Frontal cortex (tissue), 4 donors: ENCODE measurements at places on chromosomes 7 and 10.

DNA sequence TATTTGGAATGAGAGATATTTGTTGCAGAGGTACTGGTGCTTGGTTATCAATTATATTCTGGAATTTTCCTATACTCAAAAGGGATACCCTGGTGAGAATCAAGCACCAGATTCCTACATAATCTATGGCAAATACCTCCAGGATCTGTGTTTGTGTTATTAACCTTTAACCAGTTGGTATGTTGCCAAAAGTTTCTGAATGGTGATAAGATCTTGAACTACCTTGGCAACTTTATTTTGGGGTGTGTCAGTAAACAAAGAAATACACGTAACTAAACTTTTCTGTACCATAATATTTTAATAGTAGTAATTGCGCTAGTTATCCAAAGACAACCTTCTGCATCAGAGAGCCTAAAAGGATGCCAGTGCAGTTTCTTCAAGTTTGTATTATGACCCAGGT lies 13.4 kb downstream of the SCIN start:
- DNase-seq: no peak

DNA sequence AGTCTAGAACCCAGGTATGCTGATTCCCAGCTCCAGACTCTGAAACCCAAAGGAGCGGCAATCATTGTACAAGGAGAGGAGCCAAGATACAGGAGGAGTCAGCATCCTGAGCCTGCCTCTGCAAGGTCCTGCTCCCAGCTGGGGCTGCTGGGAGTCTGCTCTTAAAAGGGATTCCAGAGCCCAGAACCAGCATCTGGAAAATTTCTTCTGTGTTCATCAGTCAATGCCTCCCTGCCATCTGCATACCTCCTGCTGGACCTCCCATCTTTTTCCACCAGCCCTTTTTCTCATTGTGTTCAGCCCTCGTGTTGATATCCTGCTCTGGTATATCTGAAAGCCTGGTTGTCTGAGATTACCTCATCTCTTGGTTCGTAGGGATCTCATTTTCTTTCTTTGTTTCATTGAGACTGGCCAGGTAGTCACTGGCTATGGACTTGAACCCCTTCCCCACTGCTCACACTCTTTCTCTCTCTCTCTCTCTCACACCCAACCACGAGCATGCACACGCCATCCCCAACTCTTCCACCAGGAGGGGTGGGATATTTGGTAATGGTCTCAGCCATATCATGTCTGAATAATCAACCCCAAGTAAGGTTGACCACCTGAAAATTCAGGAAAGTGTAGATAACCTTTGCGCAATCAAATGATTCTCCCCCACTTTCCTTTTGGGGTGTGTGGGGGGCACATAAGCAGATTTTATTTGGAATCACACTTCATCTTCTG lies 608.8 kb downstream of the LRMDA start:
- no peak for DNase-seq

- DNase-seq: no peak
Observed at GRCh38 chr10:81367132-81367531, 507.9 kb upstream of the NRG3 start.

DNA sequence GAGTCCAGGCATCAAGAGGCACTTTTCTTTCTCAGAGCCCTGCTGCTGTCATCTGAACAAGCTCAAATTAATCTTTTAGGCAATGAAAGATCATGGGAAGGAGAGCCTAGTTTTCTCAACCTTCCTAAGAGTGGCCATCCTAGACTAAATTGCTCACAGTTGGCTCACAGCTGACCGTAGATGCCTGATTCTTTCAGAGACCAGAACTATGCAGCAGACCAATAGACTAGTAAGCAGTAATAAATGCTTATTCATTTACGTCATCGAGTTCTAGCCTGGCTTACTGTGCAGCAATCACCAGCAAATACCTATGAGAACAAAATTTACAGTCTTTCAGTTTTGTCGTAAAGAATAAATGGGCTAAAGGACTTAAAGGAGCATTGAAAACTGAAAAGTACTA lies 602.9 kb upstream of the GHITM start:
- DNase-seq: no peak

DNA sequence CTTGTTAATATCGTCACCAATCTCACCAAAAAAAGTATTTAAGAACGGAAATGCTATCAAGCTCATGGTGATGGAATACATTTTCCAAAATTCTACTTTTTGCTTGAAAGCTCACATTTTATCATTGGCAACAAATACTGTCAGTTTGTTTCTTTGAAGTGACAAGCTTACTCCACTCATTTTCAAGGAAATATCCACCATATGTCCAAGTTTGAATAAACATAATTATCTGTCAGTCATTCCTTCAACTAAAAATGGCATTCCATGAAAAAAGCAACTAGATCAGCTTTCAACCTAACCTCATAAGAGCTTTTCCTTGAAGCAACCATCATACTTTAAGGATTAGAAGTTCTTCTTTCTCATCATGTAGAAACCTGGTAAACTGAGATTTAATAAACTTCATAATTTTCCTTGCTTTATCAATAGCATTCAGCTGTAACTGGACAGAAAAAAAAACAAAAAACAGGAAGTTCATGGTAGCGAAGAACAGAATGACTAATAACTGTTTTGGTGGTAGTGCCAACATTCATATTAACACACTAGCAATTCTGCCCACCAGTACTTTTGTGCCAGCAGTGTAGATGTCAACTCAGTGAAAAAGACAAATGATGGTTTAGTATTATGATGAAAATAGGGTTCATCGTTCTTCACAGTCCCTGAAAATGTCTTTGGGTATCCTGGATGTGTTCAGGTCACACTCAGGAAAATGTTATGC lies 764.9 kb downstream of the GRM8 start:
- no peak for DNase-seq

- no peak for DNase-seq
Observed at GRCh38 chr7:70571961-70572360, 560.0 kb upstream of the GALNT17 start.

GRCh38 chr7:45574669-45575500 lies 717 bp downstream of the ADCY1 start:
- DNase-seq: peak; percentile 72

GRCh38 chr7:65448816-65449504 lies 75.3 kb downstream of the ZNF92 start:
- DNase-seq: no peak

DNA sequence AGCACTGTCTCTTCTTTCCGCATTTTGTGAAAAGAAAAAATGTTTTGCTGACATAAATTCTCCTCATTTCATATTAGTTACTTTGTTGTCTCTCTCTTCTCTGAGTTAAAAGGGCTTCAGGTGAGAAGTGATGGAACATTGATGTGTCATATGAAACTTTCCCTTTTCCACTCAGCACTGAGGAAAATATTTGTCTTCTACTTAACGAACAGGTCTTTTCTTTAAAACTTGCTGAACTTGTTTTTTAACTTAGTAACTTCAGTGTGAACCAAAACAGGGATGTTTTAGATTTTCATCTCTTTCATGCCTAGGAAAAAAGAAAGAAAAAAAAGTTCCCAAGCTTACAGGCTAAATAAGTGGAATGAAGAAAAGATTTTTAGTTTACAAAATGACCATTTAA lies 19.0 kb upstream of the TSPAN12 start:
- no peak for DNase-seq

DNA sequence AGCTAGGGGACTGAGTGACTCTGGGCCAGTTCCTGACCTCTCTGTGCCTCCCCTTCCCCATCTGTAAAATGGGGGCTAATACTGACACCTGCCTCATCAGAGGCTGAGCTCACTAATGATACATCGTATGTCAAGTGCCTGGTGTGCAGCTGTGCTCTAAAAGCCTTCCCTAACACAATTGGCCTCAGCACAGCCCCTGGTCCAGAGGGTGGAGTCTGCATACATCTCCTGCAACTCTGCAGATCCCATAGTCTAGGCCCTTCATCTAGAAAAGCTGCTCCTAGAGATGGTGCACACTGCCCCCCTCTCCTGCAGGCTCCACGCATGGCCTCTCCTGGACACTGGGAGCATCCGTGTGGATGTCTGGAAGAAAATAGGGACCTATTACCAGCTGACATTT lies 255.0 kb downstream of the RPS24 start:
- DNase-seq: no peak

GRCh38 chr10:122468926-122469781 lies 7.8 kb downstream of the HTRA1 start:
- no peak for DNase-seq

GRCh38 chr10:87864496-87865059 lies 1.2 kb downstream of the PTEN start:
- no peak for DNase-seq

DNA sequence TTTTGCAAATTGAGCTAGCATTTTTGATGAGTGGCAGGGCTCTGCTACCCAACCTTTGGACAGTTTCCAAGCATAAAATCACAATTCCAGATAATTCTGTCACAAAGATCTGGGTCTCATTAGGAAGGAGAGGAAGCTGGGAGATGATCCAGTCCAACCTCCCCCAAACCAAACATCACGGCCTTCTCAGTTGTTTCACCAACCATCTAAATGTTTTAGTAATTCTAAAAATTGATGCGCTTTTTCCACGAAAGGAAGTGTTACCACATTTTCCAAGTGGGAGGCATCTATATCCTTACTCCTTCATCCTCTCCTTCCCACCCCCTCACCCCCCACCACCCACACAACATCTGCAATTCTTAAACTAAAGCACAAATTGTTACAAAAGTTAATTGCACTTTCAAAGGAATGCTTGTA lies 108.3 kb downstream of the EGFR start:
- DNase-seq: no peak

GRCh38 chr10:126937026-126937425 lies 31.8 kb downstream of the DOCK1 start:
- no peak for DNase-seq

DNA sequence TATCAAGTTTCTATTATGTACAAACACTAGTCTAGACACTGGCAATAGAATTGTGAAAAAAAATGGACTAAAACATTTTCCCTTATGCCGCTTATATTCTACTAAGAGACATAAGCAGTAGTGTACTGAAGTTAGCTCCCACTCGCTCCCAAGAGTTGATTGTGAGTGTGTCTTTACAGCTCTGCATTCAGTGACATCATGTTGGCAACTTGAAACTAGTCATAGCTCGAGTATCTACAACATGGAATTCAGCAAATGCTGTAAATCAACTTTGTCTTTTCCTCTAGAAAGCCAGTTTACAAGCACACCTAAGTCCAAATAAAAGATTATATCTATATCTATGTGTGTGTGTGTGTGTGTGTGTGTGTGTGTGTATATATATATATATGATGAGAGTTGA lies 58.8 kb upstream of the MAGI2 start:
- DNase-seq: no peak

DNA sequence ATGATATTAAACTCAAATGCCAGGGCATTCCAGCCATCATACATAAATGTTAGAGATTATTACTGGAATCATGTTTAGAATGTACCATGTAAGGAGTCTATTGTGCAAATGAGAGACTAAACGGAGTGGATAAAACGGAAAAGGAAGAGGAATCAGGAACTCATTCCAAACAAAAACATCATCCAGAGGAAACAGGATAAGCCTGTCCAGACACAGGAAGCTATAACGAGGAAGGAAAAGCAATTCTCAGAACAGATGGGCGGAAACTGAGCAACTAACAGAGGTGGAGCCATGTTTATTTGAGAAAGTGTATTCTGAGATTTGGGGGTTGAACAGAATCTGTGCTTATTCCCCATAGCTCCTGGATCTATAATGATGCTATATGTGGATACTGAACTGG lies 52.3 kb upstream of the TRIM24 start:
- no peak for DNase-seq

DNA sequence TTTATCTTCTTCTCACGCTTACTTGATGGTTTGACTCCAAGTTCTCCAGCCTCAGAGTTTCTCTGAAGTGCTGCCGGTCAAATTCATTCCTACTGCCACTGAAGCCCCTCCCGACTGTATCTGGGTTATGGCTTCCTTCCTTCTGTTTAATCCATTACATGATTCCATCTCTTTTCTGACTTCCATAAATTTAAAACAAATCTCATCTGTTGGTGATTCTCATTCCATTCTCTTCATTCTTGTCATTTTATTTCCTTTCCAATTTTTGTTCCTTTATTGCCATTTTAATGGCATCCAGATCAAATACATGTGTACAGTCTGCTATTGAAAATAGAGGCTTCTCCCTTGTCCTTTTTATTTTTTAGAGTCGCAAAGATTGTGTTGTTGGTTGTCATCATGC lies 25.4 kb upstream of the HIBADH start:
- DNase-seq: no peak

DNA sequence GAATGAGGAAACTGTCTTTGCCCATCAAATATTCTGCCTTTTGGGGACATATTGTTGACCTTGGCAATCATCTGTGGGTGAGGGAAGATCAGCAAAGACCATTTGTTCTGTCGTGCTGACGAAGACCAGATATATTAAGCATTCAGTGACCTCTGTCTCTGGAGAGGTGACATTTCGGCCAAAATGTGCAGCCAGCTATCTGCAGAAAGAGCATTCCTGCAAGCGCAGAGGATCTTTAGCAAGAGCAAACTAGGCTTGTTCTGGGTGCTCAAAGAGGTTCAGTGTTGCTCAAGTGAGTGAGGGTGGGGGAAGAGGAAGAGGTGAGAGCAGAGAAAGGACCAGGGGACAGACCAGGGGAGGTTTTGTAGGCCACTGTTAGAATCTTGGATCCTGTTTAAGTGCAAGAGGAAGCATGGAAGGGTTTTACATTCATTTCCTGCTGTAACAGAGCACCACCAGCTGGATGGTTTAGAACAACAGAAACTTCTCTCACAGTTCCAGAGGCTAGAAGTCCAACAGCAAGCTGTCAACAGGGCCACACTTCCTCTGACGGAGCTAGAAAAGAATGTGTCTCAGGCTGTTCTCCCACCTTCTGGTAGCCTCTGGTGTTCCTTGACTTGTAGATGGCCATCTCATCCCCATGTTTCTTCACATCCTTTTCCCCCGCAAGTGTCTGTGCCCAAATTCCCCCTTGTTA lies 11.2 kb downstream of the C10orf120 start:
- peak; percentile 21 for DNase-seq

DNA sequence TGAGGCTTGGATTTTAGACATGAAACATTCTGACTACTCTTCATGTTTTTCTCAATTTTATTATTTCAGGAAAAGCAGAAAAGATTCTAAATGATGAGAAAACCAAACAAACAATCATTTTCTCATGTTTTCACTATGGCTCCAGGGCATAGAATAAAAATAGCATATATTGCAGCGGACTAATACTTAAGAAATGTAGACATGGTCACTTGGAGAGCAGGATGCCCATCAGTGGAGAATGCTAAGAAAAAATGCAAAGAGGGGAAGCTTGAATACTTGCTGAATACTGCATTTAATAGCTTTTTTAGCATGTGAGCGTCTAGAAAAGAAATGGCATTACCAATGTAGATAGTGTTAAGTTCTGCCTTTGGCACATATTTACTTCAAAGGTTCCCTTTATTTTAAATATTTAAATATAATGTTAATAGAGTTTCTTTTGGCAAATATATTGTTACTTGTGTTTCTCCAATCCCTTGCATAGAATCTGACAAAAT lies 107.9 kb downstream of the PPP1R17 start:
- DNase-seq: no peak

- no peak for DNase-seq
Observed at GRCh38 chr10:63133821-63134557, 861 bp downstream of the NRBF2 start.

- DNase-seq: no peak
Observed at GRCh38 chr7:53642361-53642760, 606.9 kb downstream of the POM121L12 start.

GRCh38 chr7:121547544-121548092 lies 151.5 kb upstream of the FAM3C start:
- peak; percentile 57 for DNase-seq

GRCh38 chr10:95169522-95169921 lies 24.5 kb upstream of the ACSM6 start:
- no peak for DNase-seq

GRCh38 chr7:157412491-157413180 lies 75.8 kb downstream of the DNAJB6 start:
- DNase-seq: no peak
